Stimulated activated CD8-positive, alpha-beta memory T cell treated with anti-CD3 and anti-CD28 coated beads, Interleukin-12 subunit alpha, Interleukin-12 subunit beta, amount 100 ng/mL, for 4 hours (primary cell): ENCODE measurements at places on chromosomes 5 and 9.

GRCh38 chr9:92970467-92970923, 23.2 kb downstream of the FGD3 start:
- DNase-seq = no peak

- no peak for DNase-seq
These were observed 40.3 kb downstream of the CCDC125 start for GRCh38 chr5:69292306-69292705.

- no peak for DNase-seq
These were observed 25.6 kb downstream of the TMEFF1 start for GRCh38 chr9:100498592-100498991.

- no peak for DNase-seq
These were observed 811.0 kb upstream of the GRAMD2B start for GRCh38 chr5:125612181-125612721.

- no peak for DNase-seq
These were observed 291.1 kb downstream of the CCDC171 start for GRCh38 chr9:15843931-15844330.

DNA sequence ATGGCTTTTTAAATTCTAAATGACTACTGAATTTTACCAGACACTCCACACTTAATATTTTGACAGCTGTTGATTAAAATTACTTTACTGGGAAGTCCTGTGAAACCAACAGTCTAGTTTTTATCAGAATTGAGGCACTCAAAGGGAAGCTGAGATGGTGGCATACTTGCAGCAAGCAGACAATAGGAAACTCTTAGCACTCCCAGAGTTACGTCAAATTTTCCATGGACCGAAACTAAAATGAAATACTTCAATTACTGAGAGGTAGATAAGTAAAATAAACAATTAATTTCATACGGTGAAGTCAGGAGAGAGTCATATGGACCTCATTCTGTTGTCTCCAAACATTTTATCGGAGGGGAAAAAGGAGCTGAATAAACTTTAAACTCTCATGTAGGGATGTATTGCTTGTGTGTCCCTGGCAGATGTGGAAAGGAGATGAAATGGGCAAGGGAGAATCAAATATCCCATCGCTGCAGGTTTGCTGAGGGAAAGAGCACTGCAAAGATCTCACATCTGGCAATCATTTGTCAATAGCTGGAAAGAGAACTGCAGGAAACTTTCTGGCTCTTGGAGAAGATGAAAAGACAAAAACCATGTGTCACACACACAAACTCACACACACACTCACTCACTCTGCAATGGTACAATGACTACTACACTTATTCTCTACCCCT, 189.4 kb downstream of the BNC2 start:
- DNase-seq = no peak

DNA sequence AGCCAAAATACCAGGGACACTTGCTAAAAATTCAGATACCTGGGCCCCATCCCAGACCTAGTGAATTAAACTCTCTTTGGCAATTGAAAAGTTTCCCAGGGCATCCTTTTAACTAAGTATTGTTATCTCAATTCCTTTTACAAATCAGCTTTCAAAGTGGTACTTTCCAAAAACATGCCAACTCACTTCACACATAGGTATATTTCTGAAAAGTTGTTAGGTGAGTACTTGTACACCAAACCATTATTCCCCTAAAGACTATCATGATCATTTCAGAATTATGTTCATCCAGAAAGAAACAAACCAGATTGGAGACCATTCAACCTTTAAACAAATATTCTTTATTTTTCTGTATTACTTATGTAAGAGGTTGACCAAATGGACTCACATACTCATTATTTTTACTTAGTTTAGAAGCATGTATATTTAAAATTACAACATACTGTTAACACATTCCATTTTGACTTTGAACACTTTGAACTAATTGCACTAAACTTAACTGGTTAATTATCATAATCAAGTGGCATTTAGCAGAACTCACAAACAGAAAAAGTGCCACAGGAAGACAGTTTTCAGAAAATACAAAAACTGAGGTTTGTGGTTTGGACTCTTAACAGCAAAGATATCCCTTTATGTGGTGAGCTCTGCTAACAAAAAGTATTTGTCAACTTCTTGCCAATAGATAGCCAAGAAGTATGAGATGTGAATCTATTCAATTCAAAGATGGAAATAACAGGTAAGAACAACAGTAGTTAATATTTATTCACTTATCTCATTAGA, 40.7 kb downstream of the KIAA0825 start:
- DNase-seq = no peak

DNA sequence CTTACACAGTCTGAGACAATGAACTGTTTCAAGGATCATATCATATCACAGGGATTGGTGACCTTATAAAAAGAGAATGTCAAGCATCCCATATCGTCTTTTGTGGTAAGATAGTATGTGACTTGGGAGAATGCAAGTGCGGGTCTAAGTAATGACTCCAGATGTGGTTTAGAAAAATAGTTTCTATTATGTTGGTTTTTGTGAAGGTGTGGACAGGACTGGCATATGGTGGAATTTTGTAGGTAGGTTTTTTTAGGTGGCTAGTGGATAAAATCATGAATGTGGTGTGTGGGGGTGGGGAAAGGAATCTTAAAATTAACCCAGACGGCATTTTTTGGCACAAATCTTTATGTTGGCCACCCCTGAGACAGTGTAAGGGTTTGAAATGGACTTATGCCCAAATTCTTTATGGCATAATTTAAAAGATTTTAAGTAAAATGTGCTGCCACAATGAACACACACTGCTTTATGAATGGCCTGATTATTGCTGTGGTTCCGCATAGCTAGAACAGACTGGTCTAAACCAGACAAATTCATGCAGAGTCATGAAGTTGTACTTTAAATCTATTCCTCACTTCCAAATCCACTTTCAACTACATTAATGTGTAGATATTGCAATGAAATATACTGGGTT, 204.8 kb upstream of the HAPLN1 start:
- DNase-seq = no peak

DNA sequence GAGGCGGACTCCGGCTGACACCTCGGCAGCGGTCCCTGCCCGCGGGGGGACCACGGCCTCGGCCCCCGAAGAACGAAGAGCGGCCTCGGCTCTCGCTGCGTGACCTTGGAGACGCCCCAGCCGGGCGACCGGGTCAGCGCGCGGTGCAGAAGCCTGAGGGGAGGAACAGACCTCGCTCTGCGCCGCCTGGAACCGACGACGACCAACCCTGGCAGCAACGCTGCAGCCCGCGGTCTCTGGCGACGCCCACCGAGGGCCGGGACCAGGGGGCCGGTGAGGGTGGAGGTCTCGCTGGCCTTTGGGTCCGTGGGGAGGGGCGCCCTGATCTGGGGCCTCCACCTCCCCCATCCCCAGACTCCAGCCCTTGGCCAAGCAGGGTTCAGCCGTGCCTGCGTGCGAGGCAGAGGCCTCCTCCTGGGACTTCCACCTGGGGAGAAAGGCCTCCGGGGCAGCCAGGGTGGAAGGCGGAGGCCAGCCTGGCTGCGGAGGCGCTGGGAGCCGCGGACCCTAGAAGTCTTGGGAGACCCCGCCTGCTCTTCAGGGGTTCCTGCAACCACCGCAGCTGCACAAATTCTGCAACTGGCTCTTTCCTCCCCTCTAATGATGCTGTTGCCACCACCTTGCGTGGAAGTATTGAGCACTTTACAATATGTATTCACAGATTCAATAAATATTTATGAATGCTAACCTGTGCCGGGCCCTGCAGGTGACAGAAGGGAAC, 44.3 kb upstream of the SLC12A7 start:
- DNase-seq = no peak

- DNase-seq = no peak
These were observed 39.5 kb downstream of the DDX4 start for GRCh38 chr5:55777332-55777731.

DNA sequence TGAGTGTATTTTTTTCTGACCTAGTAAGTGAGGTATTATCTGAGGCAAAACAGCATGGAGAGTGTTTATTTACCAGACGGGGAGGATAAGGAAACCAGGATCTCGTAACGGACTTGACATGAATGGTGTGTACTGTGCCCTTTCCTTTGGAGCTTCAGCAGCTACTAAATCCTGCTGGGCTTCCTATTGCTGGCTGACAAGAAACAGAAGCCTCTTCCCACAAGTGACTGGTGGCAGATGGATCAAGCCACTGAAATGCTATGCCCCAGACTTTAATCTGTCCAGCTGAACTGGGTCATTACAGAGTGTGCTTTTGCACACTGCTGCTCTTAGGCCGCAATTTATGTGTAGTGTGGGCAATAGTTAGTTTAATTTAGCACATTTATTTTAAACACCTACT, 162.7 kb upstream of the MRPS30 start:
- no peak for DNase-seq

GRCh38 chr9:123757547-123757946, 172.4 kb downstream of the DENND1A start:
- no peak for DNase-seq

- DNase-seq = no peak
These were observed 267.9 kb downstream of the ENC1 start for GRCh38 chr5:74372502-74373064.

- DNase-seq = no peak
These were observed 782 bp upstream of the CDC20B start for GRCh38 chr5:55173687-55174230.

DNA sequence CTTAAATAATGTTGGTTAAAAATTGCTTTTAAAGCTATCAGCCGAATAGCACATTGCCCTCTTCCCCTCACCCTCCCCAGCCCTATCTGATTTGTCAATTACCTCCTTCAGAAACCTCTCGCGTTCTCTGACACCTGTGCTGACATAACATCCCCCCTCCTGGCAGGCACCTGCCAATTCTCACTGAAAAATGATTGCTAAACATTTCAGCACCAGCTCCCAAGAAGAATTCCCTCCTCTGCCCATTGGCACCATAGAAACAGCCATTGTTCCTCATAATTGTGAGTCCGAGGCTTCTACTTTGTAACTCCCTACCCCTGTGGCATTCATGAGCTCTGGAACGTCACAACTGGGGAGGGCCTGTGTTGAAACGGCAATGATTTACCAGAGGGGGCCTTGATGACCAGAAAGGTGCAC, 20.2 kb downstream of the CDH6 start:
- DNase-seq = no peak

GRCh38 chr5:14011089-14012020, 66.9 kb upstream of the DNAH5 start:
- peak; percentile 0 for DNase-seq

DNA sequence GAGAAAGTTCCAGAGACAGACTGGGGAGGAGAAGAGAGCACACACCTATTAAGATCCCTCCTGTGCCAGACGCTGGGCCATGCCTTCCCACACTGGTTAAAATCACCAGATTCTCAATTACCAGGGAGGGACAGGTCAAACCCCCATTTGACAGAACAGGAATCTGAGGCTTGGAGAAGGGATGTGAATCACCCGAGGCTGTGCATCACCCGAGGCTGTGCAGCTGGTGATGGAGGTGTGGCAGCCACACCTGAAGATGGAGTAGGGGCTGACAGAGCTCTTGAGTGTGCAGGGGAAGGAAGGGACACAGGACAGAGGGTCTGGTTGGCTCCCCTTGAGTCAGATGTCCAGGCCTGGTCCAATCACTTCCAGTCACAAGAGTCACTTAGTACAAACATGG, 70.6 kb downstream of the LMX1B start:
- no peak for DNase-seq

- no peak for DNase-seq
These were observed 28.7 kb downstream of the TGFBI start for GRCh38 chr5:136057401-136058038.

DNA sequence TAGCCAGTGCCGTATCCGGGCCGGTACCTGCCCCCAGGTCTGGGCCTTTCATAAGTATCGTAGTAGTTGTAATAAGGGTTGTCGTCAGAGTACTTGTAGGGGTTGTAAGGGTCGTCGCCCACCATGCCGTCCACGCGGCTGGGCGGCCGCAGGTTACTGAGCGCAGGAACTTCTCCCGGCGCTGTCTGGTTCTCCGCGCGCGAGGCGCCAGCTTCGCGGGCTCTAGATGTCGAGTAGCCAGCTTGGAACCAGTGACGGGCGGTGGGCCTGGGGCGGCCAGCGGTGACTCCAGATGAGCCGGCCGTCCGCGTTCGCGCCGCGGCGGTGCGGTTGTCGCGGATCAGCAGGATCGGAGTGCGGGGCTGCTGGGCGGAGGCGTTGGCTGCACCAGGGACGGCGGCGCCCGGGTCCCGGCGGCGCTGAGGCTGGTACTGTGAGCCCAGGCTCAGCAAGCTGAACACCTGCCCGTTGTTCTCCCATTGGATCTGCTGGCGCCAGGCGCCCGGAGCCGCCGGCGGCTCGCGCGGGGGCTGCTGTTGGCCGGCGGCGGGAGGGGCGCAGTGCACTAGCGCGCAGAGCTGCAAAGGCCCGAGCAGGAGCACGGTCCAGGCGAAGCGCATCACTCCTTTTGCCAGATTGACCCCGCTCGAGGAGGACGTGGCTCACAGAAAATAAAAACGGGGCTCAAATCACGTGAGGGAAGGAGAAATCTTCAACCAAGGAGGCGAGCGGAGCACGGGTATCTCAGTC, 518 bp downstream of the LOX start:
- DNase-seq = no peak

DNA sequence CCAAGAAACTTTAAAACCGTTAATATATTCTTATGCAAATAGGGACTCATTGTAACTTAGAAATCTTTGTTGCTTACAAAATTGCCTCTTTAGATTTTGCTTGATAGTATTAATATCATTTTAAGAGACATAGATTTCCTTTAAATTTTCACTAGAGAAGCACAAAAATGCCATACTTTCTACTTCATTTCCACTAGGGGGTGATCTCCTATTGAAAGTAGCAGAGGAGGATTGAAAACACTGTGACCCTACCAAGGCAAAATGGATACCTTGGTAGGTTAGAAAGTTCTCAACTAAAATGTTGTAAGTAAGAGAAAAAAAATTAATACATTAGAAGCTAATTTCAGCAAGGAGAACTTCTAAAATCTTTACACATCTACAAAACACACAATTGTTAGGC, 204.9 kb downstream of the CHSY3 start:
- no peak for DNase-seq

- no peak for DNase-seq
These were observed 58.2 kb downstream of the CCNH start for GRCh38 chr5:87354496-87354895.

GRCh38 chr9:93664549-93665120, 88.3 kb downstream of the PHF2 start:
- DNase-seq = no peak

DNA sequence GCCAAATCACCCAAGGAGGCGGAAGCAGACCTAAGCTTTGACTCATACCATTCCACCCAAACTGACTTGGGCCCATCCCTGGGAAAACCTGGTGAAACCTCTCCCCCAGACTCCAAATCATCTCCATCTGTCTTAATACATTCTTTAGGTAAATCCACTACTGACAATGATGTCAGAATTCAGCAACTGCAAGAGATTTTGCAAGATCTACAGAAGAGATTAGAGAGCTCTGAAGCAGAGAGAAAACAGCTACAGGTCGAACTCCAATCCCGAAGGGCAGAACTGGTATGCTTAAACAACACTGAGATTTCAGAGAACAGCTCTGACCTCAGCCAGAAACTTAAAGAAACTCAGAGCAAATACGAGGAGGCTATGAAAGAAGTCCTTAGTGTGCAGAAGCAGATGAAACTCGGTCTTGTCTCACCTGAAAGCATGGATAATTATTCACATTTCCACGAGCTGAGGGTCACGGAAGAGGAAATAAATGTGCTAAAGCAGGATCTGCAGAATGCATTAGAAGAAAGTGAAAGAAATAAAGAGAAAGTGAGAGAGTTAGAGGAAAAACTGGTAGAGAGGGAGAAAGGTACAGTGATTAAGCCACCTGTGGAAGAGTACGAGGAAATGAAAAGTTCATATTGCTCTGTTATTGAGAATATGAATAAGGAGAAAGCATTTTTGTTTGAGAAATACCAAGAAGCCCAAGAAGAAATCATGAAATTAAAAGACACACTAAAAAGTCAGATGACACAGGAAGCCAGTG, 15.8 kb upstream of the TTC23L start:
- no peak for DNase-seq
